ENCODE measurements at places on chromosomes 7 and 10.

DNA sequence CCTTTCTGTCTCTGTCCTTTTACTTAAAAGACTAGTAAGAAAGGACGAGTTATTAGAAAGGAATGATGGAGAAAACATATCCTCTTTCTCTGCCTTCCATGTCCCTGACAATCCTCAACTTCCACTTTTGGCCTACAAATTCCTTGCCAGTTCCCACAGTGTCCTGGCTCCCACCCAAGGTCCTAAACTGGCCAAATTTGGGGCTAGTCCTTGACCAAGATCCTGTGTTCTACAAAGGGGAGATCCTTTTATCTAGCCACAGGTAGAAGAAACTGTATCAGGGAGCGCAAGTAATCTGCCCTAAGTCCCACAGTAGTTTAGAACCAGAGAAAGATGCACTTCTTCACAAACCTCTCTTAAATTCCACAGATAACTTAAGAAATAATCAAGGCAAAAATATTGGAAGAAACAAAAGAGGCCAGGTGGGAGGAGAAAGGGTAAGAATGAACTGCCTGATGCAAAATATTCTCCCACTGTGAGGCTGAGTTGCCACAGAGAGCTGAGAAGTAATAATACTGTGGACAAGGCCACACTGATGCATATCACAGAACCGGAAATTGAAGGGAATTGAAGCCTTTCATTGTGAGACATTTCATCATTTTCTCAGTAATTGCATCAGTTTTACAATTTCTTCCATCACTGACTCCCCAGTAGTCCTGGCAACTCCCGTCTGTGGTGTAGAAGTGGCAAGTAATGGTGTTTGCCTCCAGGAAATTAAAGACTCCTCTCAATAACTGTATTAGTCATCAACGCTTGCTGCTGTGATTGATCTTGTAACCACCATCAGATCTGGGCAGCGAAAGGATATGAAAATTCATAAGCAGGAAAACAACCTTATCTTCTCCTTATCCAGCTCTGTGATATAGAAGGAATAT lies 47.2 kb downstream of the DNAJC12 start:
- no peak for DNase-seq

DNA sequence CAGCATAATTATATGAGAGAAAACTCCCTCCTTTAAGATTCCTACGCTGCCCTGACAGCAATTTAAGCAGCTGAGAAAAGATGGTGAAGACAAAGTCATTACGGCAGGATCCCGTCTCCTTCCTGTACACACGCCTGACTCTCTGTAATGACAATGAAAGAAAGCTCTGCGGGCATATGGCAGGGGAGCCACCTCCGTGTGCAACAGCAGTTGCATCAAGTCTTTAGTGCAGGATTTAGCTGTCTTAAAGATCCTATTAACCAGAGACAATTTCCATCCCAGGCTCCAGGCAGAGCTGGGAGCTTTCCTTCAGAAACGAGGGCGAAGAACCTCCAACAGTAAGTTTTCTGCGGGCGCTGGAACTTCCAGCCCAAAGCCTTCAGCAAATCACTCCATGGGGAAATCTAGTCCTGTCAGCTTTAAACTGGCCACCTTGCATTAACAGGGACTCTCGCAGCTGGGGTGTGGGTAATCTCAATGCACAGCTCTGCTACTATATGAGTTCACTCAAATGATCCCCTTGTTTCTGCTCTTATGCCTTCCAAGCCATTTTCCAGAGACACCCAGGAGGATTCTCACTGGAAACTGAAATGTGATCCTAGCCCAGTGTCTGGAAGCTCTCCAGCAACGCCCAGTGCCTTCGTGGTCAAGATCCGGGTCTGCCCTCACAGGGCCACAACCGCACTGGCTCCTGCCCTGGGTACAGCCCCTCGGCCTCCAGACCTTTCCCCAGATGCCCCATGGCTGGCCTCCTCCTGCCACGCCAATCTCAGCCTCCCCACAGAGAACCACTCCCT lies 74.9 kb downstream of the CTBP2 start:
- DNase-seq = no peak

DNA sequence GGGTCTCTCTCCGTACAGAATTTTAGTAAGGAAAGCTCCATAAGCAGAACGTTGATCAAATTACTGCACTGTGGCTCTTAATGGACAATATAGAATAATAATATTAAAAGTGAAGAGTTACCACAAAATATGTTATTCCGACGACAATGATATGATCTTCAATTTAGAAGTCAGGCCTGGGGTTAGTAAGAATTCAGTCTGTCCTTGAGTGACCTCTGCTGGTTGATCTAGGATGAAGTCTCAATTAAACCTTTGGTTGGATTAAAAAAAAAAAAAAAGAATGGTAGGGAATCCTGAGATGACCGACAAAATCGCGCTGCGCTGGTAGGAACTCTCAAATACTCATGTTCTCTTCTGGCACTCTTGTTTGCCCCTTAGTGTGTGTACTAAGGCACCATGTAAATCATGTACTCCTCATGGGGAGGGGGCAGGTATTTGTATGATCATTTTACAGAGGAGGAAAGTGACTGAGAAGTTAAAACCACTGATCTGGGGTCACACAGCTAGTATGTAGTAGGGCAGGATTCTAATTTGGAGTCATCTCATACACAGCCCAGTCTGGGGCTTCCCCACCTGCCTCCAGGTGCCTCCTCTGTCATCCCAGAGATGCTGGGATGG lies 161.3 kb upstream of the NPVF start:
- no peak for DNase-seq

DNA sequence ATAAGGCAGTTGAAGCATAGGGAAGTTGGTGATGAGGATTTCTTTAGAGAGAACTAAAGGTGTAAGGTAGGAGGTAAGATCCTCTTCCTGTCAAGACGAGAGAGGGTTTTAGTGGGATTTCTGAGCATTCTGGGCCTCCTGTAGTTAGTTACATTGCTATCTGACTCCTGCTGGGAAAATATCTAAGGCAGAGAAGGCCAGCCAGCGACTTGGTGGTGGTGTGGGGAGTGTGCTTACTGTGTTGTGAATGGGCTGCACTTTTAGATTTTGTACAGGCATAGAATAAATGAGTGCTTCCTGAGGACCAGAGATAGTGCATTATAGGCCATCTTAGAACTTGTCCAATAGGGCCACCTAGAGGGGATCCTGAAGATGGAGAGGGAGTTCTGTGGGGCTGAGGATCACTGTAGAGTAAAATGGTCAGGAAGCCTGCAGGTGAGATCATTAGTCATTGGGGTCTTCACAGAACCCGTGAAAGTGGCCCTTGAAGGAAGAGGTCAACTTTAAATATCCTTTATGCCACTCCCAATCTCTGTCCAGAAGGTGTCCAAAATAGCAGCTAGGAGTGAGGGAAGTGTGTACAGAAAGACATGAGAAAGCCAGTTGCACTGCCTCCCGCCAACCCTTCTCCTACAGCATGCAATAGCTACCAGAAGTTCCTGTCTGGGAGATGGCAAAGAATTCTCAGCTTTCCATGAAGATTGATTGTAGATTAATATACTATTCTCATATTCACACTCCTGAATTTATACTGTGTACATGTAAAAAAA lies 266.6 kb downstream of the POLR1F start:
- no peak for DNase-seq

GRCh38 chr10:34506786-34507185 lies 308.3 kb downstream of the PARD3 start:
- no peak for DNase-seq

- DNase-seq = no peak
Observed at GRCh38 chr10:11318826-11319598, 292.4 kb downstream of the USP6NL start.

- DNase-seq = no peak
Observed at GRCh38 chr10:3106928-3107425, 39.6 kb downstream of the PFKP start.

- no peak for DNase-seq
Observed at GRCh38 chr7:129739427-129739826, 127.9 kb downstream of the NRF1 start.

DNA sequence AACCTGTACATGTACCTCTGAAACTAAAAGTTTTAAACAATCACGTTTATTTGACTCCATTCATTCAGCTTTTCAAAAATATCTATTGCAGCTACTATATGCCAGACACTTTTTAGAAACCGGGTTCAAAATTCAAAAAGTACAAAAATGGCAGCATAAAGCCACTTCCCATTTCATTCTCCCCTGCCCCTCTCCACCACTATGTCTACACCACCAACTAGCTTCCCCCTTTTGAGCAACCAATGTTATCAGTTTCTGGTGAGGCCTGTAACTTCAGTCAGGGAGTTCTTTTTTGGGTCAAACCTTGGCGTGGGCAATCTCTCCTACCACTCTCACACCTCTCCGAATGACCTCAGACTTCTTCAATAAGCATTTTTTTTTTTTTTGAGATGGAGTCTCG lies 11.5 kb upstream of the HHEX start:
- DNase-seq = no peak

- no peak for DNase-seq
Observed at GRCh38 chr7:1418505-1419309, 40.6 kb downstream of the MICALL2 start.

- no peak for DNase-seq
Observed at GRCh38 chr7:27367933-27368549, 125.4 kb downstream of the EVX1 start.

DNA sequence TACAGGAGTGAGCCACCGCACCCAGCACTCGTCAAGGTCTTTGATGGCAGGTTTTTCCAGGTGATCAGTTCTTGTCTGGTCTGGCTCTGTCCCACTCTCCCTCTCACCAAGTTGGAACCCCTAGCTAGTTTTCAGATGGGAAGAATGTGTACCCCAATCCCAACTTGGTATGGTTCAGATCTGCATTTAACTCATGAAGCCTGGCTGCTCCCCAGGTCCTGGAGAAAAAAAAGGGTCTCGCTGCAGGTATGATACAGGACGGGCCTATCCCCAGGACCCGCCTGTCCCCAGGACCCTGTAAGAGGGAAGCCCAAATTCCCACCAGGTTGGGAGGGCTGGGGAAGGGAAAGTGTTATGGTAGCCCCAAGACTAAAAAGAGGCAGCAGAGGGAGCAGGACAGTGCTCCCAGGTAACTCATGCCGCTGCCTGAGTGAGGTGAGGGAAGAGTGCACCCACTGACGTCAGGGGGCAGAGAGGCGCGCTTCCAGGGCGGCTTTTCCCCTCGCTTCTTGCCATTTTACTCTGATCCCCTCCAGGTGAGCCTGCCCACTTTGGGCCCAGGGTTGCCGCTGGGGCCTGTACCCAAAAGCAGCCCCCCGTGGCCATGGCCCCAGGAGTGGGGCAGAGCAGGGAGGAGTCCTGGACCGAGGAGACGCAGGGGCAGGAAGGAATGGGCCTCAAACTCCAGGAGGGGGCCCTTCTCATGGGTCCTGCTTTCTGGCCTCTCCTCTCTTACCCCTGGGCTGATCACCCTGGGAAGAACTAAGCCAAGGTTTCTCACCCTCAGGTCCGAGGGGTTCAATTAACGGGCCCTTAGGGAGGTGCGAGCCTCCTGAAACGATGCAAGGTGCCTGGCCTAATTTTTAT lies 36.4 kb upstream of the SRRM3 start:
- DNase-seq = no peak

DNA sequence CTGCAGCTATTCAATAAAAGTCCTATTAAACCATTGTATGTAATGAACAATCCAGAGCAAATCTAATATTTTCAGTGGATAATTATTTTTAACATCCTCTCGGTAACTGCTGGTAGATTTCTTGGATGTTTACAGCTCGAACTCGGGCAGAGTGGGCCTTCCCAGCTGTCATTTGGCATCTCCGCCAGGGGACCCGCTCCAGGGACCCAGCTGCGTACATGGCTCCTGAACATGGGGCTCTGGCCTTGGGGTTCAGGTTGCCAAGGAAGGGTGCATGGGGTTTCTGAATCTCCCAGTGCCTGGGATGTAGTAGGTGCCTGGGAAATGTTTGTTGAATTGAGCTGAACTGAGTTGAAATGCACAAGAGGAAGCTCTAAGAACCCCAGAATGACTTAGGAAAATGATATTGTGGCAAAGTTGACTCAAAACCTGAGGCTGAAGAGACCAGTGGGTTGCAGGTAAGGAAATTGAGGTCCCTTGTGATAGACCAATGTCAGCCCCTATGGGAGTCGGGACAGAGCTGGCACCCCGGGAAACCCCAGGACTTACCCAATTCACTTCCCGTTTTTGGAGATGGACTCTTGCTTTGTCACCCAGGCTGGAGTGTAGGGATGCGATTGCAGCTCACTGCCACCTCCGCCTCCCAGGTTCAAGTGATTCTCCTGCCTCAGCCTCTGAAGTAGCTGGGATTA lies 228.4 kb downstream of the CUX1 start:
- DNase-seq = no peak

DNA sequence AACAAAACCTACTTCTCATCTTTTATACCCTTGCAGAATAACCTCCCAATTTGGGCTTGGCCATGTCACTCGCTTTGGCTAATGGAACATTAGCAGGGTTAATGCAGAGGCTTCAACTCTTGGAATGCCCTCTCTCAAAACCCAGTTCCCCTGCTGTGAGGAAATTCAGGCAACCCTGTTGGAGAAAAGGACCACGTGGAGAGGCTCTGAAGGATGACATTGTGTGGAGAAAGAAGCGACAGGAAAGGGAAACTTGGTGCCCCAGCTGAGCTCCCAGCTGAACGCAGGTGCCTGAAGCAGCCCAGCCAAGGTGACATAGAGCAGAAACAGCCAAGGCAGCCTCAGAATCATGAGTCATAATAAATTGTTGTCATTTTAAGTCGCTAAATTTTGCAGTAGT lies 214.2 kb upstream of the GHITM start:
- DNase-seq = no peak

- DNase-seq = no peak
Observed at GRCh38 chr10:46217752-46218453, 68.9 kb upstream of the ANTXRL start.

- no peak for DNase-seq
Observed at GRCh38 chr10:49131507-49132361, 2.1 kb downstream of the FAM170B start.

DNA sequence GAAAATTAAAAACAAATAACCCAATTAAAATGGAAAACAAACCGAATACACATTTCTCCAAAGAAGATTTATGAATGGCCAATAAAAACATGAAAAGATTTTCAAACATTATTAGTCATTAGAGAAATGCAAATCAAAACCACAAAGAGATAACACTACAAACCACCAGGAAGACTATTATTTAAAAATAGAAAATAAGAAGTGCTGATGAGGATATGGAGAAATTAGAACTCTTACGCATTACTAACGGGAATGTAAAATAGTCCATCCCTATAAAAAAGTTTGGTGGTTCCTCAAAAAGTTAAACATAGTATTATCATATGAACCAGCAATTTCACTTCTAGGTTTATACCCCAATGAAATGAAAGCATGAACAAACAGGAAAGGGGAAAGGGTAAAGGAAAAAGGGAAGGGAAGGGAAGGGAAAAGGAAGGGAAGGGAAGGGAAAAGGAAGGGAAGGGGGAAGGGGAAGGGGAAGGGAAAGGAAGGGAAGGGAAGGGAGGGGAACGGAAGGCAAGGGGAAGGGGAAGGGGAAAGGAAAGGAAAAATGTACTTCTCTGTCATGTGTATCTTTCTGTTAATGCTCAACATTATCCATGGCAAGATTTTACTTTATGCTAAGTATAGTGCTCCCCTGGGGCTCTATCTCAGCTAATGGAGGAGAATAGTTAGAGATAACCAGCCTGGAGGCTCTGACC lies 125.3 kb upstream of the RSU1 start:
- no peak for DNase-seq
